Activated T-helper 17 cell treated with anti-CD3 and anti-CD28 coated beads, Interleukin-2, amount 50 U/mL, for 72 hours (primary cell): ENCODE measurements at places on chromosomes 12 and 14. TPM values are rescaled to one million over a fixed set of nuclear protein-coding genes. Genes with fewer than 3 reads are reported as not detected.

Gene ABCD2
- total RNA-seq = 3.4 TPM

GRCh38 chr12:93361151-93361919, 16.4 kb upstream of the NUDT4 start:
- ATAC-seq = no peak

DNA sequence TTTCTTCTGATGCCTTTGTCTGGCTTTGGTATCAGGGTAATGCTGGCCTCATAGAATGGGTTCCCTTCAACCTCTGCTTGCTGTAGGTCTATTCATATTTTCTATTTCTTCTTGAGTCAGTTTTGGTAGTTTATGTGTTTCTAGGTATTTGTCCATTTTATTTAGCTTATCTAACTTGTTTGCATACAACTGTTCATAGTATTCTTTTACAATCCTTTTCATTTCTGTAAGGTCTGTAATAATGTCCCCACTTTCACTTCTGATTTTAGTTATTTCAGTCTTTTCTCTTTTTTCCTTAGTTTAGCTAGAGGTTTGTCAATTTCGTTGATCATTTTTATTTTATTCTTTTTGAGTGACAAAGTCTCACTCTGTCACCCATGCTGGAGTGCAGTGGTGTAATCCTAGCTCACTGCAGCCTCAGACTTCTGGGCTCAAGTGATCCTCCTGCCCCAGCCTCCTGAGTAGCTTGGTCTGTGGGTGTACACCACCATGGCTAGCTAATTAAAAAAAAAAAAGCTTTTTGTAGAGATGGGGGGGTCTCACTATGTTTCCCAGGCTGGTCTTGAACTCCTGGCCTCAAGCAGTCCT, 11.7 kb downstream of the TTLL5 start:
- peak; percentile 56 for ATAC-seq

DNA sequence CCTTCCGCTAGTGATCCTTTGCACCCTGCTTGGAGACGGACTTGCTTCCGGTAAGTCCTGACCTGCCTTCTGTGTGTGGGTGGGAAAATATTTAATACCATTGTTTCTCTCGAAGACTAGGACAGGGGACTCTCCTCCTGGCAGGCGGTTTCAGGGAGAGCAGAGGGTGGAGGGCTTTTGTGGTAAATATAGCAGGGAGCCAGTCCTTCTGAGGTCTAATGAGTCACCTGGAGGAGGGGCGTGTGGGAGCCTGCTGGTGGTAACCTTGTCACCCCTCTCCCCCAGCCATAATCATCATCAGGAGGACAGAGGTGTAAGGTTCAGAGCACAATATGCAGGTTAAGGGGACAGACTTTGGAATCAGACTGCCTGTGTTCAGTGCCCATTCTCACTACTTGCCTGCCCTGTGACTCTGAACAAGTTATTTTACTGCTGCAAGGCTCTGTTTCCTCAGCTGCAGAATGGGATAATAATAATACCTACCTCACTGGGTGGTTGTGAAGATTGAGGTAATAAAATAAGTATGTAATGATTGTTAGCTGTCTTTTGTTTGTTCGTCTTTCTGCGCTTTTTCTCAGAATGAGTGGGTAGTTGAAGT, 47.4 kb downstream of the SUSD6 start:
- ATAC-seq = peak; percentile 70

DNA sequence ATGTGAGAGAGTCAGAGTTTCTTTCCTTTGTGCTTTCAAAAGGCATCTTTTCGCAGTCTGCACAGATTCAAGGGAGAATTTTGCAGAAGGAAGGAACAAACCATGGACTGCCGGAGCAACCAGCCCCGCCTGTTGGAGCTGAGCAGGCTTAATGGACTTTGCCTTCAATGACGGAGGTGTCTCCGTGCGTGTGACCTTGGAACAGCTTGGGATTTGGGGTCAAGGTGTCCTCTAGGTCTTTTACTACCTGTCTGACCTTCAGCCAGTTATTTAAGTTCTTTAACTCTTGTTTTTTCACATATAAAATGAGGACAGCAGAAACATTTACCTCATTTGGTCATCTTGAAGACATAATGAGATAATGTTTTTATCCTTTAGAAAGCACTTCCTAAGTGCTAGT, 4.1 kb downstream of the FGF23 start:
- no peak for ATAC-seq

DNA sequence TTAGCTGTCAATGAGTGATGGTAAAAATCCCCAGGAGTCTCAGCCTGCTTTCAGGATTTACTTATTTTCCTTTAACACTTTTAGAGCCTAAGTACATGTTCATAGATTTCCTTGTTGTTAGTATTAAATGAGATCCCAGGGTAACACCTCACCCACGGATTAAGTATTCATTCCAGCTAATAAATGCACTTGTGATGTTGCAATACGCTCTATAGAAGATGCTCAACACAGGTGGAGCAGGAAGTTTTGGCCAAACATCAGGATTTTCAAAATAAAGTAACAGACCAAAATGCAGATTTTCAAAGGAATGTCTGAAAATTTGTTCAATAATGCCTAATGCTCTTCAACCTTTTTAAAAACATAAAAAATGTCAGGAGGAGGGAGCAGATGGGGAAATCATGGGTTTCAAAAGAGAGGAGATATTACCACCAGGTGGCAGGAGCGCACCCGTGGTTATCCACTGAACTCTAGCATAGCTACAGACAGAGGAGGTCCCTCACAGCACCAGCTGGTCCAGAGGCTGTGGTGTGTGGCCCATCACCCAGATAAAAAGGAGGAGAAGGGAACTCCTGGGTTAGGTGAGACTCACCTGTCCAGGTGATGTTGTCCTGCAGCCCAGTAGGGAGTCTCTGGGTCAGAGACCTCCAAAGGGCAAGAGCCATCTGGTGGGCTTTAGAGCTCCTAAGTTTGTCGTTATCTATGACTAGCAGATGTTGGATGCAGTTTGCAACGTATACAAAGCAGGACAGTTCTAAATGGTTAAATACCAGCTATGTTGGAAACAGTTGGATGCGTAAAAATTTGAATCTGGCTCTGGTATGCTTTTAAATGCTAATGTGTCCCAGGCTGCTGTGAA, 1158.4 kb upstream of the TMEM132C start:
- ATAC-seq = peak; percentile 78
